ENCODE measurements at places on chromosomes 6 and 20.

DNA sequence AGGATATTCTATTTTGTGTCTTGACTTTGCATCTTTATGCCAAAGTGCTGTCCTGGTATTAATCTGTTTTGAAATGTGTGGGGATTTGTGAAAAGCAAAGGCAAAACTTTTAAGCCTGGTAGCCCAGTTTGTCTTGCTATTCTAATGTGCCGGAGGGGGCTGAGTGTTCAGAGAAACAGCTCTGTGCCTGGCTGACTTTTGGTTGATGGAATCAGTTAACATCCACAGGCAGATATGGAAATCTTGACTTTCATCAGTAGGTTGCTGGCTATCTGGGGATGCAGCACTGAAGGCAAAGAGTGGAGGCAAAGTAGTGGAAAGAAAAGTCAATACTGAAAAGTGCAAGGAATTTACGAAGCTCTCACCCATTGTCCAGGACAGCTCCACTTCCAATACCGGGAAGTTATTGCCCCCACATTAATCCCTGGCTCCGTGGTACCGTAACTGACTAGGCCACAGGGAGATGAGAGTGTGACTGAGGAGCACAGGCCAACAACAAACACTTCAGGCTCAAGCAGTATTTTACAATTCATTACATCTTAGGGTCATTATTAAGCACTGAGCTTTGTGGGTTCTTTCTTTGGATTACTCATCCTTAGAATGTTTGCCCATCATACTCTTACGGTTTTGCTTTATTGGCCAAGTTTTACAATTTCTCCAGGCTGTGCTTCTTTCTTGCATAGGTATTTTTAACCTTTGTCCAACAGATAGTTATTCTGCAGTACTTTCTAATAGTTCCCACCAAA is 164.6 kb downstream of the MTFR2 start:
- no peak for DNase-seq

GRCh38 chr20:45311589-45312211 is 3.6 kb upstream of the MATN4 start:
- peak; percentile 79 for DNase-seq

DNA sequence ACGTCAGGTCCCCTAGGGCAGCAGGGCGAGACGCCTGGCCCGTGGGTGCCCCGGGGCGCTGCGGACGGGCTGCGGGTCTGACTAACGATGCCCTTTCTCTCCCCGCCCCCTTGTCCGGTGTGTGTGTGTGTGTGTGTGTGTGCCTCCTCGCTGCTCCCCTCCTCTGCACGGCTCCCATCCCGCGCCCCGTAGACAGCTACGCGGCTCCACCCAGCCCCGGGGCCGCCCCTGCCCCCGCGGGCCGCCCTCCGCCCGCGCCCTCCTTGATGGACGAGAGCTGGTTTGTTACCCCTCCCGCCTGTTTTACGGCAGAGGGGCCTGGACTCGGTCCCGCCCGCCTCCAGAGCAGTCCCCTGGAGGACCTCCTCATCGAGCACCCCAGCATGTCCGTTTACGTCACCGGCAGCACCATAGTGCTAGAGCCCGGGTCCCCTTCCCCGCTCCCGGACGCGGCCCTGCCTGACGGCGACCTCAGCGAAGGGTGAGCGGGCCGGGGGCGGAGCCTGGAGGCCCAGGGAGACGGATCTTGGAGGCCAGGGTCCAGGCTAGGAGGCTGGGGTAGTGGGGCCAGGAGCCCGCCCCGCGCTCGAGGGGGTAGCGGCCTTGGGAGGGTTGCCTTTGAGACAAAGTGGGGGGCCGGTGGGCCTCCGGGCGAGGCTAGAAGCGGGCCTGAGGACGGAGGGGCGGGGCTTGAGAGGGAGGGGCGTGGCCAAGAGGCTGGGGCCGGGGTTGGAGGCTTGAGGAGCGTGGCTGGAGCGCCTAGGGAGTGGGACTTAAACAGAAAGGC is 5.1 kb downstream of the TP53INP2 start:
- DNase-seq: peak; percentile 89

- DNase-seq: no peak
Measured at GRCh38 chr20:62196286-62196685, 13.5 kb downstream of the MTG2 start.

GRCh38 chr6:112274774-112275173 is 20.4 kb upstream of the LAMA4 start:
- no peak for DNase-seq

- DNase-seq: no peak
Measured at GRCh38 chr6:87721311-87721710, 19.3 kb upstream of the AKIRIN2 start.

- no peak for DNase-seq
Measured at GRCh38 chr6:24513602-24514001, 18.8 kb downstream of the ALDH5A1 start.

- no peak for DNase-seq
Measured at GRCh38 chr6:121216928-121217327, 117.4 kb downstream of the TBC1D32 start.

GRCh38 chr20:63881451-63882226 is 13.3 kb upstream of the DNAJC5 start:
- DNase-seq: no peak

Measured in hematopoietic multipotent progenitor cell treated with erythropoietin and hydrocortisone succinate and interleukin-3 and kit ligand, for 6 days (in vitro differentiated cells).